Effector memory CD8-positive, alpha-beta T cell (primary cell): ENCODE measurements at places on chromosomes 16 and 17.

- DNase-seq = no peak
Observed at GRCh38 chr17:80272366-80272765, 11.7 kb downstream of the RNF213 start.

GRCh38 chr17:8785547-8786413 is 13.4 kb downstream of the MFSD6L start:
- peak; percentile 56 for DNase-seq

DNA sequence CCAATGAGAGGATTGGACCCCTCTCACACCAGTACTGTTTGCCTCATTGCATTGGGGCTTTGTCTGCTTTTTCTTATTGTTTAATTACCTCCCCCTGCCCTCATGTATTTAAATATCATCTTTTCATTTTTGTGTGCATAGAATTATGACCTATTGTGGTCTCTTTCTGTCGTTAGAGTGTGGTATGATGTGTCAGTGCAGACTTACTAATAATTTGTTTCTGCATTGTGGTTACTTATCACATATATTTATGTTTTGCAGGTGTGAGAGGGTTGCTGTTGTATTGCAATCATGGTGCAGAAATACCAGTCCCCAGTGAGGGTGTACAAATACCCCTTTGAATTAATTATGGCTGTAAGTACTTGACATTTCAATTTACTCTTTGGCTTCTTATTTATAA is 2.5 kb downstream of the SEC14L1 start:
- DNase-seq = no peak

DNA sequence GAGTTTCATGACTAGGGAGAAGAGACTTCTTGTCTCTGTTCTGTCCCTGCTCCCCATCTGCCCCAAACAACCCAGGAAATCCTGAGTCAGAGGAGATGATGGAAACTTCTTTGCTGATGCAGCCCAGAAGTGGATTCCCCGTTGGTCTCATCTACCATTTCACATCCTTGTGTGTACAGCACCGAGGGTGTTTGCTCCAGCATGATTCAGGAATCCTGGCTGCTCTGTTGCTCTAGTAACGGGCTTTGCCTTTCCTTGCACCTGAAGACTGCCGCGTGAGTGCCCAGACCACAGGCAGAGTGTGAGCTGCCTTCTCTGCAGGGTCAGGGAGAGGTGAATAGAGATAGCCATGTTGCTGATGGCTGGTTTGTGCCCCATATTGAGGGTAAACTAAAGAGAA is 408.4 kb downstream of the CPPED1 start:
- DNase-seq = no peak

GRCh38 chr17:44754276-44754675 is 4.5 kb upstream of the ADAM11 start:
- no peak for DNase-seq

- DNase-seq = no peak
Observed at GRCh38 chr16:23597003-23597756, 1.1 kb upstream of the NDUFAB1 start.

GRCh38 chr17:64356304-64356686 is 34.4 kb downstream of the PECAM1 start:
- DNase-seq = no peak

DNA sequence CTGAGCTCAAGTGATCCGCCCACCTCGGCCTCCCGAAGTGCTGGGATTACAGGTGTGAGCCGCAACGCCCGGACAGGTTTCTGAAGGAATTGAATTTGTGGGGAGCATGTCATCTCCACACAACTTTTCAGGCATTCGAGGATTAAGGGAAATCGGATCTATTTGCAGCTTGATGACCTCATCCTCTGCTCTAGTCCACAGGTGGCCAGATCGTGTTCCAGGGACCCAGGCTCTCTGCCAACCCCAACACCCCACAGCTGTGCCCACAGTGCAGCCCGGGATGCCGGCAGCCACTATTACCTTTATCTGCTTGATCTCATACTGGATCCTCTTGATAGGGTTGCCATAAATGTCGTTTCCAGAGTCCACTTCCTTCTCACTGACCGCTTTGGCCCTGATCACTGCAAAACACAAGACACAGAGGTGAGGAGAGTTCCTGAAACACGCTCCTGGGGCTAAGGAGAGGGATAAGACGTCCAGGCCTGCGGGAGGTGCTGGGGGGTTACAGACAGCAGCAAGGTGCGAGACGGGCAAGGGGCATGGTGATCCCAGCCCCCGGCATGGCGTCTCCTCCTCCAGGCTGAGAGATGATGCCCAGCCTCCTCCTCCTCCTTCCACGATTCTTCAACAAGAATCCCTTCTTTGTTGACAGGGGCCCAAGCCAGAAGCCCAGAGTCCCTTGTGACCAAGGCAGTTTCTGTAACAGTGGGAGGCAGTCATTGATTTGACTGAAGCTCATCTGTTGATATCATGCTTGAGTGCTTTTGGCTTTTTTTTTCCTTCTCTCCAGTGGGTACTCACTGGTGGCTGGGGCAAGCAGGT is 29.3 kb downstream of the CEP295NL start:
- DNase-seq = no peak

GRCh38 chr17:2064980-2065785 is 10.3 kb downstream of the HIC1 start:
- DNase-seq = peak; percentile 42

- no peak for DNase-seq
Observed at GRCh38 chr17:82566129-82566960, 46.8 kb downstream of the FOXK2 start.

GRCh38 chr16:86231321-86231995 is 278.9 kb upstream of the FOXF1 start:
- DNase-seq = no peak

DNA sequence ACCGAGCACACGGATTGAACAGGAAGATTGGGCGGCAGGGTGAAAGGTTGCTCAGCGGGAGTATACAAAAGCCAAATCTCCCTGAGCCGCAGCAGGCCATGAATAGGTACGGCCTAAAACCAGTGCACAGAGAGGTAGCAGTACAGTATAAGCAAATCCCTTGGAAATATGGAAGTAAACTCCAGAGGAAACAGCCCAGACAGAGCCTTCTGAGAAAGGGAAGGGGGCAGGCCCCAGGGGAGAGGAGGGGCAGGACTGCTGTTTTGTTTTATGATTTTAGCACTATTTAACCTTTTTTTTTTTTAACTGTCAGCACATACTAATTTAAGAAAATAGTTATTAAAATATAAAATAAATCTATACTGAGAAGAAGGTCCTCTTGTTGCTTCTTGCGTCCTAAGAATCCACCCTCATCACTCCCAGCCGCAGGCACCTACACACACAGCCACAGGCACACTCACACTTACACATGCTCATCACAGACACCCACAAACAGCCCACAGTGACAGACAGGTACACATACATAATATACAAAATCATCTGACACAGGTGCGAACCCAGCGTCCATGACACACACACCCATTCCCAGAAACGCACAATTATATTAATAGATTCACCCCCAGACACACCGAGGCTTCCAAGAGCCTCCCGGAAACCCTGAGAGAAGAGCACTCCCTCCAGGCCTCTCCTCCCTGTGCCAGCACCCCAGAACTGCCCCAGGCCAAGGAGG is 12.8 kb downstream of the PLXDC1 start:
- DNase-seq = no peak

GRCh38 chr17:10843811-10844210 is 5.9 kb upstream of the PIRT start:
- no peak for DNase-seq

DNA sequence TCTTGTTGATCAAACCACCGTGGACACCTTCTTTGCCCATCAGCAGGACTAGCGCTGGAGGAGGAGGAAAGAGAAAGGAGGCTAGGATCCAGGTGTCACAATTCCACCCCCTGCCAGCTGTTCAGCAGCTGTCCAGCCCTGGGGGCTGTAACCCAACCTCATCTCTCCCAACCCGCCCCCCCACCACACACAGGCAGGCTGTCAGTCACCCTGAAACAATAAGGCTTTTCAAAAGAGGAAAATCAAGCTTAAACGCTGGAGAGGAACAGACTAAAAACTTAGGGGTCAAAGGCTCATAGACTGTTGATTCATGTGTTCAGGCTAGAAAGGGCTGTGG is 2.4 kb downstream of the PFN1 start:
- DNase-seq = no peak

- no peak for DNase-seq
Observed at GRCh38 chr17:50256826-50257618, 17.2 kb upstream of the TMEM92 start.

DNA sequence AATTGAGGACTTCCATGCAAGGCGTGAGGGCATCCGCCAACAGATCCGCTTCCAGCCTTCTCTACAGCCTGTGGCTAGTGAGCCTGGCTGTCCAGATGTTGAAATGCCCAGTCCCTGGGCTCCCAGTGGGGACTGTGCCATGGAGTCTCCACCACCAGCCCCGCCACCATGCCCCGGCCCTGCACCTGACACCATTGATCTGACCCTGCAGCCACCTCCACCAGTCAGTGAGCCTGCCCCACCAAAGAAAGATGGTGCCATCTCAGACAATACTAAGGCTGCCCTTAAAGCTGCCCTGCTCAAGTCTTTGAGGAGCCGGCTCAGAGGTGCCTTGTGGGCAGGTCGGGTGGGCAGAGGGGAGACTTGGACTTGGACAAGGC is 3.1 kb downstream of the MAPK7 start:
- DNase-seq = no peak

DNA sequence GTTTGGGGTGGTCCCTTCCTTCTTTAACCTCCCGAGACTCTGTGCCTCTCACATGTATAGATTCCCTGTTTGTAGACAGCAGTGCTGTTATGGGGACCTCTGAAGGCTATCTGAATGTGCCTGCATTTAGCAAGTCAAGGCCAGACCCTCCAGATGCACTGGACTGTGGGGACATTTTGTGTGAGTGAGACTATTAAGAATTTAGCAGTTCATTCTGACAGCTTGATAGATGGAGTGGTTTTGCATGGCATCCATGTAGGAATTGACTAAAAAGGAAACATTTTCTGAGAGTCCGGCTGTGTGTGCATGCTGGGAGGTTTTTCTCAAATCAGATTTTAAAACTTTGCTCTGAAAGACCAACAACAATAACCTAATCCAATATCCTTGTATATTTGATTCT is 226.3 kb downstream of the MSI2 start:
- no peak for DNase-seq

- DNase-seq = no peak
Observed at GRCh38 chr16:26913851-26914250, 152.9 kb upstream of the C16orf82 start.
